ENCODE measurements at places on chromosomes 5 and 9.

GRCh38 chr9:72997387-72997995 lies 44.6 kb upstream of the ALDH1A1 start:
- DNase-seq, result no peak

DNA sequence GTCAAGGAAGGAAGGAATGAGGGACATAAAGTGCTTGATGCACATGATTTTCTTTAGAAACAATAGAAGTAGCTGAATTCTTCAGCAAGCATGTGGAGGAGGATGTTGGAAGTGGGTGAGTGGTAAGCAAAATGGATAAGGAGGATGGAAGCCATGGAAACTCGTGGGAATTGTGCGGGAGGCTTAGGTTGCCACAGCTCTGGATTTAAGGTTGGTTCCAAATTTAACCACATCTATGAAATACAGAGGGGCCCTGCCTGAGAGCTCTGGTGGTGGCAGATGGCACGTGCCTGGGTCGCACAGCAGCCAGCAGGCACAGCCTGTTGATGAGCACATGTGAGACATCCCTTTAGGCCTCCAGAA lies 284.7 kb downstream of the SMARCA2 start:
- no peak for DNase-seq

DNA sequence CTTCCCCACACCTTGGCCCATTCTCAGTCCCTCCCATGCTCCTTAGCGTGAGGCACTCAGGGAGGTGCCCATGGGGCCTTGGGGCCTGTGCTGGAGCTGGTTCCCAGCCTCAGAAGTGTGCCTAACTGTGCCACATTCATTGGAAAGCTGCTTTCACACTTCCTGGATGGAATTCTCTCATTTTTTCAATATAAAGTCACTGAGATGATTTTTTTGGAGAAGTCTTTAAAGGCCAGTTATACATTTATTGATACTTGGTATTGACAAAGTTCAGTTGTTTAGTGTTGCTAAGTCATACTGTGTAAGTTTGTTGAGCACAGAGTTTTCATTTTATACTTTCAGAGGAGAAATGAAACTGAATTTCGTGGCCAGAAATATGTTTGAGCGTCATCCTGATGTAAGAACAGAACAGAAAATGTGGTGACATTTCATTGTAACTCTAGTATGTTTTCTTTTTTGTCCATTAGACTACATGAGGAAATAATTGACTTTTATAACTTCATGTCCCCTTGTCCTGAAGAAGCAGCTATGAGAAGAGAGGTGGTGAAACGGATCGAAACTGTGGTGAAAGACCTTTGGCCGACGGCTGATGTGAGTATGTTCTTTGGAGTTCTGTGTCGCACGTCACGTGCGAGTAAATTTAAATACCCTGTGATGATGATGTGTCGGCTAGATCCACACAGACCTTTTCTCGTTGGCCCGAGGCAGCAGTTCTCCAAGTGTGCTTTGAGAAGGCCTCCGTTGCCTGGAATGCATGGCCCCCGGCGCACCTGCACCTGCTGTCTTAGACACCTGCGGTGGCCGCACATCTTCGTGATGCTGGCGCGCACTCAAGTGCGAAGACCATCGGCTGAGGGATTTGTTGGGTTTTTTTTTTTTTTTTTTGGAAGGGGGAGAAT lies 24.1 kb downstream of the TENT4A start:
- no peak for DNase-seq

DNA sequence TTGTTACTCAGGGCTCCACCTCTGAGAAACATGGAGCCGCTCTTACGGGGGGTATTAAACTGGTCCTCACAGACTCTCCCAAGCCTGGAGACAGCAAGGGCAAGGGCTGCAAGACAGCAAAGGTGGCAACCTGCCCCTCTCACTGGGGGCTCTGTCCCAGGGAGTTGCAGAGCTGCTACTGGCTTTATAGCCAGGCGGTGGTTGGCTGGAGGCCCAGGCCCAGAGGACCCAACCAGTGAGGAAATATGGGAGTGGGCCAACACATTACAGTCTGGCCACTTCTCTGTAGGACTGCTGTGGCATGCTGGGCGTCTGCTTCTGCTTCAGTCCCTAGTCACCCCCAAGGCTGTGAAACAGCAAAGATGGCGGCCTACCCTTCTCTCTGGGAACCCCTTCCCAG lies 597.2 kb downstream of the LRRC70 start:
- no peak for DNase-seq

- no peak for DNase-seq
Observed at GRCh38 chr5:161077936-161078545, 226.0 kb upstream of the ATP10B start.
